ENCODE measurements at places on chromosomes 5 and 9.

GRCh38 chr5:79025054-79025472, 40.0 kb upstream of the ARSB start:
- DNase-seq, result peak; percentile 16

DNA sequence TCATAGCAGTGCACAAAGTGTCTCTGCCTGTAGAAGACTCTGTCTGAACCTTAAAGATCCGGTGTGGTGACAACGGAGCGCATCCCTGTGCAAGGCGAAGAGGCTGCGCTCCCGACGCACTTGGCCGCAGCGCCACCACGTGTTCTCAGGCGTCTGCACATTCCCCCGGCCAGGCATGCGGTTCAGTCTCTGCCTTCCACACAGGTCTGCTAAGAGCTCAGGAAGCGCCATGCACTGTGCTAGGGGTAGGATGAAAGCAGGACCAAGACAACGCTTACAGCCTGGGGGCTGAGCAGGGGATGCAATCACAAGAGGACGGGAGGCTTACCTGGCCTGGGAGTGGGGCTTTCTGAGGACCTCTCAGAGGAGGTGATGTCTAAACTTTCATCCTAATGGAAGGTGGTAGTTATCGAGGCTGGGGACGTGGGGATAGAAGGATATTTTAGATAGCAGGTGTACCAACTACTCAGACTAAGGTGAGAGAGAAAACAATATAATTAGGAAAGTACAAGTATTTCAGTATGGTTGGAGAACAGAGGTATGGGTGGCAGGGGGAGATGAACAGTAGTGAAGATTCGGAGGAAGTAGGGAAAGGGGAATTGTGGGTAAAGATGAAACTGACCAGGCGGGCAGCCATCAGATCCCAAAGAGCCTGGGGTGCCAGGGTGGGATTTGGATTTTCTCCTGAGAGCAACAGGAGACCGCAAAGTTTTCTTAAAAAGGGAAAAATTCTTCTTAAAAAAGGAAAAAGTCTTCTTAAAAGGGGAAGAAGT, 13.3 kb downstream of the CAPSL start:
- peak; percentile 77 for DNase-seq

DNA sequence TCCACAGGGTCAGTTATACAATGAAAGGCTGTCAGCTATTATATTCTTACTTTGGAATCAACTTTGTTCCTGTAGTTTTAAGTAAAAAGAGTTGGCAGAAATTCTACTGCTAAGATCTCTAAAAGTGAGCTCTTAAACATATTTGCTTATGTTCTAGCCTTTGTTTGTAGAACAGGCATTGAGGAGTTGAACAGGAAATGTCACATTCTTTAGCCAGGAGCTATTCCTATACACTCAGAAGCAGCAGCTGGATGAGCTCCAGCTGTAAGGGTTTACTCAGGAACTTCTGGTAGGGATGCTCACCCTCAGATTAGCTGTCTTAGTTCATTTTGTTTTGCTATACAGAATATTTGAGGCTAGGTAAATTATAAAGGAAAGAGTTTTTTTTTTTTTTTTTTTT, 22.4 kb upstream of the SPINK14 start:
- no peak for DNase-seq

GRCh38 chr5:139090581-139090980, 107.6 kb downstream of the SIL1 start:
- DNase-seq, result no peak

DNA sequence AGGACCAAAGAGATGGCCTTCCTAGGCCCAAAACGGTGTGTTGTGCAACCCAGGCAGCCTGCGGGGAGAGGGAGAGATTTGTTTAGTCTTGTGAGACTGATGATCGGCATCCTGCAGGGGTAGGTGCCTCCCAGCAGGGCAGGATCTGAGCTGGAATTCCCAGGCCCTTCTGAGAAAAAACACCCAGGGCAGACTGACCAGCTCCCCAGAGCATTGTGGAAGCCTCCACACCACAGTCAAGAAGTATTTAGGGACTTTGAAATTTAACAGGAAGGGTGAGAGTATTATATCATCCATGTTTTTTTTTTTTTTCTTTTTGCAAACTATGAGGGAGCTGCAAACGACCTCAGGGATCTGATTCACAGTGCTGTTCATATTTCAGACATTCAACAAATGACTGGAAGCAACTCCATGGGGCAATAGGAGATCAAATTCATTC, 104.5 kb upstream of the LHFPL2 start:
- DNase-seq, result no peak

All from central memory CD4-positive, alpha-beta T cell (primary cell).